ENCODE measurements at places on chromosomes 6 and 20. TPM values are rescaled to one million over a fixed set of nuclear protein-coding genes. Genes with fewer than 3 reads are reported as not detected.

GRCh38 chr6:139369568-139370282 is 4.7 kb downstream of the CITED2 start:
- DNase-seq = no peak

- no peak for DNase-seq
These were observed 179.0 kb downstream of the BCAS1 start for GRCh38 chr20:53891306-53891894.

DNA sequence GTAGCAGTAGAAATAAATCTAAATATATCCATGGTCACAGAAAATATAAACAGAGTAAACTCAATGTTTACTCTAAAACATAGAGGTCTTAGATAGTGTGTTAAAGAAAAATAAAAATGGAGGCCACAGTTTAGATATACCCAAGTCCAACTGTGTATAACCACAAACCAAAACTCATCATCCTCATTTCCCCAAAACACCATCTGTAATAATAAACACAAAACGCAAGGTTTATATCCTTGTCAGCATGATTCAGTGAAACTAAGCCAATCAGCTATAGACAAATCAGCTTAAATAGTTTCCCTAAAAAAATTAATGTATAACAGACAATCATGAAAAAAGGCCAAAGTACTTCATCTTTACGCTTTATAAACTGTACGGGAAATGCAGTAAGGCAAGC is 2.7 kb upstream of the HACE1 start:
- DNase-seq = no peak

GRCh38 chr20:52171025-52171424 is 20.6 kb downstream of the ZFP64 start:
- DNase-seq = no peak

DNA sequence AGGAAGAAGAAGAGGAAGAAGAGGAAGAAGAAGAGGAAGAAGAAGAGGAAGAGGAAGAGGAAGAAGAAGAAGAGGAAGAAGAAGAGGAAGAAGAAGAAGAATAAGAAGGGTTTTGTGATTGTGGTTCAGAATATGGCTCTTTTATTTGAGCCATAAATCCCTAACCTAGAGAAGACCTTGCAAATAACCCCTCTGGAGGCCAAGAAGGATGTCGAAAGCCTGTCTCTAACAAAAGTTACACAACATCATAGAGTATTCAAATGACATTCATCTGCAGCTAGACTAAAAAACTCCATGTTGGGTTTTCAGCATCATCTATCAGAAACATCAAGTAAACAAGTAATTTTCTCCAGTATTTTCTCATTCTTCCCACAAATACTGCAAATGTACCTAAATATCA is 100.9 kb downstream of the RNASET2 start:
- no peak for DNase-seq

GRCh38 chr6:138601128-138601527 is 101.8 kb upstream of the NHSL1 start:
- DNase-seq = no peak

DNA sequence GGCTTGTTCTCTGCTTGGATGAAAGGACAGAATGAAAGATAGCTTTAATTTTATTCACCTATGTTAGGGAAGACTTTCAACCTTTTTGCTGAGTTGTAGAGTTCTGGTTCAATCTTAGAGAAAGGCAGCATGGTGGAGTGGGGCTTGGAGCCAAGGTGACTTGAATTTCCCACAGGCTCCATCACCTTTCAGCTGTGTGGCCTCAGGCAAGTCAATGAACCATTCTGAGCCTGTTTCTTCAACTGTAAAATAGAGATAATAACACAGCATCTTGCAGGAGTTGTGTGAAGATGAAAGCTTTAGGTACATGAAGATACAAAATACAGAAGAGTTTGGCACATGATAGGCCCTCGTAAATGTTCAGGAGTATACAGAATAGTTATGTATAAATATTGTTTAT is 19.1 kb upstream of the DTNBP1 start:
- no peak for DNase-seq

DNA sequence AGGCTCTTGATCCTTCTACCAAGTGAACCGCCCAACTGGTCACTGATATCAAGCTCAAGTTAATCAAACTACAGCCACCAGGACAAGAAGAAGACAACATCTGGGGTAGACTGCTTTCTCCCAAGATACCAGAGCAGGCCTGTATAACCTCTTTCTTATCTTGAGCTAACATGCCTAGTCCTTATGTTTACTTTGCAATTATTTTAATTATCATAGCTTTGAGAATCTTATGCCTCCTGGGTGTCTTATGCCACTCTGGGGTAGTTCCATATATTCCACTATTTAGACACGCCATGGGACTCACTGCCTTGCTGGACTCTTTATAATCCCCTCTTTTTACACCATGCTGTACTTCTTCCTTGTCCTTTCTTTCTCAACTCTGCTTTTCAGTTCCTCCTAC is 41.5 kb upstream of the ECI2 start:
- no peak for DNase-seq

- DNase-seq = no peak
These were observed 624 bp upstream of the TJAP1 start for GRCh38 chr6:43476746-43477145.

- no peak for DNase-seq
These were observed 75.9 kb upstream of the MYL9 start for GRCh38 chr20:36465109-36466080.

GRCh38 chr6:101830501-101831031 is 437.1 kb downstream of the GRIK2 start:
- DNase-seq = no peak

The THBS2 gene
- 140 TPM for total RNA-seq

The HLA-G gene
- total RNA-seq = not detected

Measured in urinary bladder (tissue), 4 donors.